AG09309 (cell line): ENCODE measurements at places on chromosomes 16 and 17.

DNA sequence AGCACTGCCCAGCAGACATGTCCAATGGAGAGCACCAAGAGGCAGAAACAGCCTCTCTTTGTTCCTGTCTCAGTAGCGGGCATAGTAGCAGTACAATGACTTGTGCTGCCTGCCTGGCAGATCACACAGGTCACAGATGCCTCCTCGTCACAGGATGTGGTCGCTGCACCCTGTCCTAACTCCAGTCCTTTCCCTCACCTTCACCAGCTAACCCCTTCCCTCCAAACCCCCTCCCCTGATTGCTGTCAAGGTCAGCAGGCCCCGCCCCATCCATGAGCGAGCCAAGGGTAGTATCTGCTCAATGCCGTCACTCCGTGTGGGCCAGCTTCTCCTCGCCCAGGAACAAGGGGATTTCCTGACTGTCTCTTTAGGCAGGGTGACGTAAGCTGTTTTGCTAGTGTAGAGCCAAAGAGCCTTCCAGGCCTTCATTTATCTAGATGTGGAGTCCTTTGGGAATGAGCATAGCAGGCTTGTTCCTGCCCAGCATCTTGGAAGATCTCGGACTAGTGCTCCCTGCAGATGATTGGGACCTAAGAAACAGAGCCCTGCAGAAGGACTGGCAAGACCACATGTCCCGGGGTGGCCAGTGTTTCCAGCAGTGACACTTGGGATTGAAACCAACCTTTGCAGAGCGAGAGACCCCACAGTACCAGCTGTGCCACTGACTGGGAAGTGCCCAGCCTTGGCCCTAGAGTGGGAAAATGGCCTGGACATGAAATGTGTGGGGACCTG, 75.9 kb upstream of the TNRC6C start:
- no peak for DNase-seq

GRCh38 chr17:57343717-57344116, 87.4 kb downstream of the MSI2 start:
- no peak for DNase-seq

- no peak for DNase-seq
Observed at GRCh38 chr17:75849279-75849646, 5.1 kb upstream of the UNC13D start.

DNA sequence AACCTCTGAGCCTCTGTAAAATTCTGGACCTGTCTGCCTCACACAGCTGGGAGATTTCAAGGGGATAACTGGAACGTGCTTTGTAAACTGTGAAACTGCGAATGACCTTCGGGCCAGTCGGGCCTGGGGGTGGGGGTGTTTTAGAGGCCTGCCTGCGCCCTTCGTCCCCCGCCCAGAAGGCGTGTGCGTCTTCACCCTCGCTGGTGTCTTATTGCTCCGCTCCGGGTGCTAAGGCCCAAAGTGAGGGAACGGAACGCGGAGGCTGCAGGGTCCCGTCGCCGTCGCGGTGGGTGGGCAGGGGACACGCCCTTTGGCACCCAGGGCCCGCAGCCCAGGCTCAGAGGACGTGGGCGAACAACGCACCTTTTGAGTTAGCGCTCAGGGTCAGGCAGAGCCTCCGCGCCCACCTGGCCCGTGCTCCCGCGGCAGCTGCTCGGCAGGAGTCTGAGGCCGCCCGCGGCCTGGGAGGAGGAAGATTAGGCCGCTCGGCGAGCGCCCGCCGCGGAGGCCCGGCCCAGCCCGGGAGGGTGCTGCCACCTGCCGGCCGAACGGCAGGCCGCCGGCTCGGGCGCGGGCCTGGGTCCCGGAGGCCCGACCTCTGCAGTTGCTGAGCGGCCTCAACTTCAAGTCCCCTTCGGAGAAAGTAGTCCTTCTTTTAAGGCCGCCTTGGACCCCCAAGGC, 29.7 kb downstream of the DCAKD start:
- DNase-seq, result no peak

DNA sequence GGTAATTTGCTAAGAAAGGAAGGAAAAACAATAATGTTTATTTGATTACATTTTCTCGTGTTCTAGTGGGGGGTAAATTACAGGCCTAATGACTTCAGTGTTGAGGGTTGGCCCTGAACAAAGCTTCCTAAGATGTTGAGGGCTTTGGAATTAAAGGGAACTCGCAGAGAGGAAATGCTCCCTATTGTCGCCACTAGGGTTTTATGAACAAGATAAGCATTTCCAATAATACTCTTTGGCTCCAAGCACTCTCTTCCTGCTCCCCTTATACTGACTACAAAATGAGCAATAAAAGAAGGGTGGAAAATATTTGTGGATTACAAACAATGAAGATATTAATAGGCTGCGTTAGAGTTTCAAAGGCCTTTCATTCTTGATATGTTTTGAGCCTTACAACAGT, 363.6 kb downstream of the HS3ST3B1 start:
- DNase-seq, result no peak

- no peak for DNase-seq
Observed at GRCh38 chr17:76111956-76112355, 8.4 kb upstream of the EXOC7 start.

DNA sequence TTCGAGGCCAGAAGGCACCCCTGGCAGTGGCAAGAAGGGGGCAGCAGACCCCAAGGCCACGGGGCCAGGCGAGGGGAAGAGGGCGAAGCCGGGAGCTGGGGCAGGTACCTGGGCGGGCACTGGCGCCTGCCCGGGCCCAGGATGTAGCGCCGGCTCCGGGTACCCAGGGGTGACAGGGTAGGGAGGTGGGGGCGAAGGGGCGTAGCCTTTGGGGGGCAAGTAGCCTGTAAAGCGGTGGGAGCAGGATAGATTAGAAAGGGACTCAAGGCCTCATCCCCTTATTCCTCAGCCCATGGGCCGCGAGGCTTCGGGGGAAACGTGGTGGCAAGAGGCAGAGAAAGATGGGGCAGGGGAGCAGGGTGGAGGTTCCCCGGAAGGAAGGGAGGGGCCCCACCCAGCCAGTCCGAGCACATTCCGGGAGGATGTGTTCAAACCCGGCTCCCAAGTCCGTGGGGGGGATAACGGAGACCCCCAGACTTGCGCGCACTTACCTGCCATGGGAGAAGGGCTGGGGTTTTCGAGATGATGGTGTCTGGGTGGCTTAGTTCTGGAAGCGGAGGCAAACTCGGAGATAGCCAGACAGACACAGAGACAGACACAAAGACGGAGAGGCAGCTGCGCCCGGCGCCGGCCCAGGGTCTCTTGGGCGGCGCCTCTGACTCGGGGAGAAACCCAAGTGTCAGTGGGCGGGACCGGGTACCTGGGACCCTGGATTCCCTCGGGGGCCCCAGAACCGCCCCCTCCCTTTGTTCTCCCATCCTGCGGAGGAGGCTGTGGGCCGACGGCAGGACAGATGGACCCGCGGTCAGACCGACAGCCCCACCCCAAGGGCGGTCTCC, 493 bp downstream of the PLSCR3 start:
- DNase-seq, result no peak

DNA sequence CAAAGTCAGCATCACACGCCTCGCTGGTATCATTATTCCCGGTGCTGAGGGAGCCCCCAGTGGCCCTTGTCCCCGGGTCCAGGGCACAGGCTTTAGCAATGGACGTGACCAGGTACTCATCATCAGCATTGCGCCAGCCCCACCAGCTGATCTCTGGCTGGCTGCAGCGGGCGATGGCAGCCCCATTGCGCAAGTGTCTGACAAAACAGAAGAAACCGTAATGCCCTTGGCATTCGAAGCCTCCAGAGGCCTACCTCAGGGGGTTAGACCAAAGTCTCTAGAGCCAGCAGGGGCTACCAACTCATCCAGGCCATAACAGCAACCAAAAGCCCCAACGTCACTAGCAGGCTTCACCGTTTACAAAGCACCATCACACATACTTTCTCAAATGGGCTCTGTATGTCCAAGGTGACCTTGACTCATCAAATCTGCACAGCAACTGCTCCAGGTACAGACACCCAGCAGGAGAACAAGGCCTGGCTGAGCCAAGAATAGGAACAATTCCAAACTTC, 7.3 kb downstream of the MTMR4 start:
- DNase-seq, result no peak

- DNase-seq, result no peak
Observed at GRCh38 chr17:661509-661908, 53.1 kb downstream of the VPS53 start.

GRCh38 chr16:70678898-70679670, 6.8 kb downstream of the MTSS2 start:
- DNase-seq, result no peak

DNA sequence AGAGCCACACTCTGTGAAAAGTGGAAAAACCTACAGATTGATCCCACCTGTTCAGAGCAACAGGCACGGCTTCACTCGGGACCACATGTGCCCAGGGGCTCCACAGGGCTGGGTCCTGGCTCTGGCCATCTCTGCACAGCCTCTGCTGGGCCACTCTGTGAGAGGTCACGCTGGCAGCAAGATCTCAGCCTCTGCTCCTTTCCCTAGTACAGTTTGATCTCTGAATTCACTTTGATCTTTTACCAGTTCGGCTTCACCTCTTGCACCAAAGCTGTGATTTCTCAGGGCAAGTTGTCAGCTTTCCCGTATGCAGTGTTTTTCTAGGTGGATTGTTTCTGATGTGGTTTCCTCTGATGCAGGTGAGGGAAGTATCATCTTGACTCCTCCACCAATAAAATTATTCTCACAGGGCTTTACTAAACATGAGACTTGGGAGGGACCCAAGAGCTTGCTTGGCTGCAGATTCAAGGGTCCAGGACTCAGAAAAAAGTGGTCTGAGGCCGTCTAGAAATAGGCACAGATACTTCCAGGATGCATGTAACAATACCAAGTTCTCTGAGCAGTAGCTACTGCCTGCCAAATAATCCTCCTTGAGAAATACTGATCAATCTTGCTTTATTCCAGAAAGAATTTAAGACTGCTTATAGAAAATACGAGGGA, 24.0 kb upstream of the ALDH3A1 start:
- no peak for DNase-seq

- no peak for DNase-seq
Observed at GRCh38 chr16:675884-676564, 553 bp downstream of the RHBDL1 start.

DNA sequence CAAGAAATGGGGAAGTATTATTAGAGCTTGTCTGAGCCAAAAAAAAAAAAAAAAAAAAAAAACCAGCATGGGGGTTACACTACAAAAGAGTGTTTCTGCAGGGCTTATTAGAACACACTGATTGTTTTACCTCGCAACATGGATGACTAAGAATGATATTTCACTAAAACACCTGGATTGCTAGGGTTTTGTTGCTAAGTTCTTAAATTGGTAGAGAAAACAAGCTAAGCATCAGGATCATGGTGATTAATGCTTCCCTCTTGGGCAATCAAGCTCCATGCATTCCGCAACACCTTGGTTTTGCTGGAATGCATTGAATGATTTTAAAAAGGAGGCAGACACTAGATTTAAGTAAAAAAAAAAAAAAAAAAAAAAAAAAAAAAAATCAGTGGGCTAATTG, 931.4 kb upstream of the CDH8 start:
- no peak for DNase-seq

GRCh38 chr16:54284319-54284930, 2.2 kb downstream of the IRX3 start:
- no peak for DNase-seq

- DNase-seq, result no peak
Observed at GRCh38 chr17:8502126-8502525, 66.4 kb downstream of the NDEL1 start.

- no peak for DNase-seq
Observed at GRCh38 chr17:33651686-33652085, 358.6 kb upstream of the ASIC2 start.

DNA sequence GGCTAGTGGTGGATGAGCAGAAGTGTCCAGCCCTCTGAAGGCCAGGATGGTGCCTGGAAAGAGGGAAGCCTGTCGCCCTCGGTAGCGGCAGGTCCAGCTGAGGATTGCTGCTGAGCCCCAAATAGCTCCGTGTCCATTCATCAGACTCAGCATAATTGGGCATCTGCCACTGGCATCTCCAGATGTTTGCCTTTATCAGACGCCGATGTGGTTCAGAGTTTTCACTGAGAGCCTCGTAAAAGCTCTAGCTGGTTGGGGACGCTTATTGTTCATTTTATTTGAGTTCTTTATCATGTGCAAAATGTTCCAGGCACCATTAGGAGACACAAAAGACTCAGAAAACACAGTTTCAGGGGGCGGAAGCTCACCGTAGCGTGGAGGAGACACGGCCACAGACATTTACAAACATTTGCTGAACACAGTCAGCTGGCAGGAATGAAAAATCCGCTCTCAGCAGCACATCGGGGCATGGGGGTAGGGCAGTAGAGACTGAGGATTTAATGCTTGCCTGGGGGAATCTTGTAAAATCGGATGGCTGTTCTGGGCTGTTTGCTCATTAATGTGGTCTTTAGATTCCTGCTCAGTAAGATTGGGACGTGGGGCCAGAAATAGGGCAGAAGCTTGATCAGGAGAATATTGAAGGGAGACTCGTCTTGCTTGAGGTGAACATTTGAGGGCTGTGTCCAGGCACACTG, 41.7 kb downstream of the SMPD3 start:
- peak; percentile 40 for DNase-seq

DNA sequence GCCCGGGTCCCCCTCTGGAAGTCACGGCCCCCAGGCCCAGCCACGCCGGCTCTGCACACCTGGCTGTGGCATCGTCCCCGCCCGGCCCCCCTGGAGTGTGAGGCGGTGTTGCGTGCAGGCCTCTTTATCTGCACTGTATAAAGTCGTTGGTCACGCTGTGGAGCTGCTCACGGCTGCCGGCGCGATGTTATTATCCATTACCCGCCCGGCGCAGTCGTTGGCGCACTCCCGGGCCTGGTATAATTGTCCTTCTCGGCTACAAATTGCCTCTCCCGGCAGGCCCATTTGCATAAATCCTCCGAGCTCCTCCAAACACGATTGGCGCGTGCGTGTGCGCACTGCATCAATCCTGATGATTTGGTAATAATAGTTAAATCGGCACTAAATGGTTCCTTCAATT, 57.8 kb downstream of the BAHCC1 start:
- DNase-seq, result no peak

- no peak for DNase-seq
Observed at GRCh38 chr16:50440991-50441390, 72.2 kb upstream of the BRD7 start.

GRCh38 chr17:56176091-56176490, 22.8 kb downstream of the ANKFN1 start:
- DNase-seq, result peak; percentile 38

DNA sequence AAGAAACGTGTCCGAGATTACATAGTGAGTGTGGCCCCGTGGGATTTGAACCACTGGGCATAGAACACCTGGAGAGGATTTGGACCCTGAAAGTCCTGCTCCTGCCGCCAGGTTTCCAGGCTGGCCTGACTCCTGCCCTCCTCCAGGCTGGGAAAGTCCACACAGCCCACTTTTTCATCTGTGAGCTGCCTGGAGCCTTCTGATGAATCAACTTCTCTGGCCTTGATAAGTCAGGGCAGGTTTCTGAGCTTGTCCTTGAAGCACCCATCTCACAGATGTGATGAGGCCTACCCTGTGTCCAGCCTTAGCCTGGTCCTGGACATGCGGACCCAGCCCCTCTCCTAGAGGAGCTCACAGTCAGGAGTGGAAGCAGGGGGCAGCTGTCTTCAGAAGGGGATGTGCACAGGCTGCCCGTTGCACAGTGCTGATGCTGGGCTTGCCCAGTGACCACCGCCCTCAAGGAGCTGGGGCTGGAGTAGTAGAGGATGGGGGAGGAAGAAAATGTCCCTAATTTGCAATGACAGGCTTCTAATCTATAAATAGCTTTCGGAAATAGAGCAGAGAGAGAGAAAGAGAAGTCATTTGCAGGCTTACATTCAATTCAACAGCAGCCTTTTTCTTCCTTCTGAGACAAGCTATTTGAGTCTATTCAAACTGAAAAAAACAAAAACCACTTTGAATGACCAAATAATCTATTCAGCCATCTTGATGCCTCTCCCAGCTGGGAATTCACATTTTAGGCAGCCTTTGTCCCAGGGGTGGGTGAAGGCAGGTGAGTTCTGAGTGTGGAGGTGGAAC, 73.5 kb upstream of the DNAJA2 start:
- DNase-seq, result no peak
